ENCODE measurements at places on chromosomes 1 and 21.

- DNase-seq = no peak
Observed at GRCh38 chr1:197976368-197976767, 59.2 kb downstream of the LHX9 start.

- DNase-seq = no peak
Observed at GRCh38 chr1:153752072-153752471, 23.1 kb upstream of the SLC27A3 start.

GRCh38 chr1:152127673-152128072 is 12.4 kb upstream of the TCHH start:
- no peak for DNase-seq

- no peak for DNase-seq
Observed at GRCh38 chr1:20166051-20166450, 19.8 kb upstream of the UBXN10 start.

GRCh38 chr21:21969211-21969610 is 971.0 kb downstream of the NCAM2 start:
- DNase-seq = no peak
